Adipocyte (in vitro differentiated cells): ENCODE measurements at places on chromosomes 6 and 20.

DNA sequence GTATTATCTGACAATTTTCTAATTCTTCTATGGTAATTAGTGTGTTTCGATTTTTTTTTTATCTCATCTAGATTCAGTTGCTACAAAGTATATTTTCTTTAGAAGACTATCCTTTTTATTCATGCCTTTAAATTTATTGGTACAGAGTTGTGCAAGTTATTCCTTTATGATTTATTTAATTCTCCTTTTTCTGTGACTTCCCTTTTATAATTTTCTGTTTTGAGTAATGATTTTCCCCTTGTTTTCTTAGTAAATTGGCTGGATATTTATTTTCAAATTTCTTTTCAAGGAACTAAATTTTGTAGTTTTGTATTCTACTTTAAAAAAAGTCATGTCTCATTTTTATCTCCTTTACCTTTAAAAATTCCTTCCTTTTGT is 2.4 kb upstream of the IL22RA2 start:
- no peak for DNase-seq

DNA sequence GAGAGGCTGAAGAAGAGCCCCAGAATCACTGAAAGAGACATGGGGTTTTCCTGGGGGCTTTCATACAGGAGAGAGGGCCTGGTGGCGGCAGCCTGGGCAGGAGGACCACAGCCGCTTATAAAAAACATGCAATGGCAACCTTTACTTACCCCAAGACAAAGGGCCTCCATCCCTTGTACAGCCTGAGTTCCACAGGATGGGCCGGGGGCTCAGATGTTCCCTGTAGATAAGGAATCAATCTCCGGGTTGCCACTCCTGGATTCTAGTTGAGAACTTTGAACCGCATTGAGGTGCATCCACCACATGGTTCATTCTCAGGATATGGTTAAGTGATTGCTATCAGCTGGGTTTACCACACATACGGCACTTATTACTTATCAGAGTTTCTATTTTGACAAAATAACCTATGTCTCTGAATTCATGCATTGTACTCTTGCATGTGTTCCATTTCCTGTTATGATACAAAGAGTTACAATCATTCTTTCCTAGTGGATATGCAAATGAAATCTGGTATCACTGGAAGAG is 677.6 kb downstream of the KIF16B start:
- no peak for DNase-seq

DNA sequence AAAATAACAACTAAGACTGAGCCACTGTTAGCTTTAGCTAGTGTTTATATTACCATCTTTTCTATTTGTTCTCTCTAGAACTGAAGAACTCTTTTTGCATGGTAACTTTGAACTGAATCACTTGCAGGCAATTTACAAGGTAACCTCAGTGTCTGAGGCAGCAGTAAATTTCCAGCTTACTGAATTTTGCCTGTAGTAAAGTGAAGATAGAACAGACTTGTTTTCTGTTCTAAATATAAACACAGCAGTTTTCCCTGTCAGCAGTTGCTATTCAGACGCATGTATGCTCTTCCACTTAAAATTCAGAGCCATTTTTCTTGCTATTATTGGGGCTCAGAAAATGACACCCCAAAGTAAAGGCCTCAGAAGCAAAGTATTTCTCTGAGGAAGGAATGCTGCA is 974.0 kb upstream of the GJE1 start:
- no peak for DNase-seq

GRCh38 chr6:89950879-89951391 is 56.7 kb downstream of the GJA10 start:
- DNase-seq, result no peak

GRCh38 chr6:11609324-11610071 is 71.9 kb downstream of the TMEM170B start:
- DNase-seq, result peak; percentile 86

DNA sequence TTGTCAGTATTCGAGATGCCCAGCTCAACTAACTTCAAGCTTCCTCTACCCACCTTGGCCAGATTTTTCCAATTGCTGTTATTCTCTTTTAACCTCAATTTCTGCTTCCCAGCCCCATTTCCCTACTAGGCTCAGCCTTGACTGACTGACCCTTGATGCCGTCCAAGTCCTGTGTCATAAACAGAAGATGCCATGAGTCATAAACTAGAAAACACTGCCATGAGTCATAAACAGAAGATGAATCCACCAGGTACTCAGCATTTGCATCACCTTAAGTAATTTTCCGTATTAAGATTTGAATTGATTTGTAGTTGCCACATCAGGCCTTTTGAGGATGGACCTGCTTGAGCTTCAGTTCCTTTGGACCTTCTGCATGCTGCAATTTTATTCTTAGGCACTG is 123.8 kb downstream of the FAM83B start:
- no peak for DNase-seq

- DNase-seq, result no peak
These were observed 9.7 kb downstream of the SCAF8 start for GRCh38 chr6:154742891-154743290.

- no peak for DNase-seq
These were observed 2.1 kb downstream of the FKBP1C start for GRCh38 chr6:63213325-63213724.

- peak; percentile 90 for DNase-seq
These were observed 133.3 kb downstream of the ELOVL4 start for GRCh38 chr6:79813854-79814709.

DNA sequence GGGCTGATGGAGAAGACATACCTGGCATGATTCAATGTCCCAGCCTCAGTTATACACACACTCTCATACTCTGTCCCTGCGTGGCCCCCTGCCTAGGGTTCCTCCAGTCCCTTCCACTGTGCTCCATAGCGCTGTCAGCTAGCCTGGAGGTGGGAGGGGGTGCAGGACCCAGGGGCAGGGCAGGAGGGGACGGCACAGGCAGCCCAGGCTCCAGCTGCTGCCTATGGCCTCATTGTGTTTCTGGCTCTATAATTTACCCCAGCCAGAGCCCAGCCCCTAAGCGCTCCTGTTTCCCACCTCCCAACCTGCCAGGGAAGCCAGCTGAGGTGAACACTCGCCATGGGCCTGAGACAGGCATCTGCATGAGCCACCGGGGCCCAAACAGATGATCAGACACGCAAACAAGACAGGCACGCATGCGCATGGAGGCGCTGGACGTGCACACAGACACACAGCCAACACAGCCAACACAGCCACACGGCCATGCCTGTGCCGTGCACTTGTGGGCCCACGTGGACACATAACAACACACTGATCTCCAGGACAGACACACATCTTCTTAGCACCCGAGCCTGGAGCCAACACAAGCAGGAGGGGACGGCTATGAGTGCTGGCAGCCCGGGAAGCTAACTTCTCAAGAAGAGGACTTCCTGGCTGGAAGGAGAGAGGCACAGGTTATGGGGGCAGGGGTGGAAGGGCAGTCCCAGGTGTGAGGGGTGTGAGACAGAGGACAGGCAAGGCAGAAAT is 124.9 kb downstream of the GRM4 start:
- no peak for DNase-seq

- DNase-seq, result no peak
These were observed 74.6 kb downstream of the ISM1 start for GRCh38 chr20:13295637-13296036.

- DNase-seq, result no peak
These were observed 17.5 kb downstream of the KIAA1755 start for GRCh38 chr20:38242848-38243708.

DNA sequence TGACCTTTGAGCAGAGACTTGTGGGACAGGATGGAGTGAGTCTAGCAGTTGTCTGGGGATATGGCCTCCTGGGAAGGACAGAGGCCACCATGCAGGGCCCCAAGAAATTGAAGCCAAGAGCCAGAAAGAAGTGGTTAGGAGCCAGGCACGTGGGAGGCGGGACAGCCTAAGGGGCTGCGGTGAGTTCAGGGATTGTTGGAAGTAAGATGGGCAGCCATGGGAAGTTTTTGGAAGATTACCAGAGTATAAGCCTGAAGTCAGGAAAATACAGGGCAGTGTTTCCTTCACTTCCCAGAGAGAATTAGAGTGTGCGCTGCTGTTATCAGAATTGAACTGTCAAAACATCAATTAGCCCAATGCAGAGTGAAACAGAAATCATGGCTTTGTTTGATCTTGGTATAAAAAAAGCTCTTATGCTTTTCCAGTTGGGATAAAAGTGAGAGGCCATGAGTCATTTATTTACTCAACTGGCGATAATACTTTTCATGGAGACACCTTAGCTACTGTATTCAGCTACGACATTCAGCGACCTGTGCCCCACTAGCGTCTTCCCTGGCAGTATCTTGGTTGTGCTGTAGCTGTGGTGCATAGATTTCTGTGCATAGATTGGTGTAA is 66.9 kb downstream of the PHACTR2 start:
- DNase-seq, result no peak

DNA sequence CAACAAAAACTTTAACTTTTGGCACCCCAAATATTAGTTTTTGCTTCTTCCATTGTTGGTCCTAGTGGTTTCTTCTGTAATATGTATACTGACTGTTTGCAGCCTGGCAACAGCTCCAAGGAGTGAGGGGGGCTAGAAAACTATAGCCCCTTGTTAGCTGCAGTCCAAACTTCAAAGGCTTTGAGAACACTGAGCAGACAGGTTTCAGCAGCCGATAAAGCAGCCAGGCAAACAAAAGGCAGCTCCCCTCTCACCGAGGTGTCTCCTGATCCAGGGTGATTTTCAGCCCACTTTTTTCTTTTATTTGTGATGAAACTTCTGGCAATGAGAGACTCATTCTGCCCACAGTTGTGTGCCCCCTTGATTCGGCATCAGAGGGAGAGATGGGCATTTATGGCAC is 80.7 kb downstream of the OLIG3 start:
- DNase-seq, result no peak

DNA sequence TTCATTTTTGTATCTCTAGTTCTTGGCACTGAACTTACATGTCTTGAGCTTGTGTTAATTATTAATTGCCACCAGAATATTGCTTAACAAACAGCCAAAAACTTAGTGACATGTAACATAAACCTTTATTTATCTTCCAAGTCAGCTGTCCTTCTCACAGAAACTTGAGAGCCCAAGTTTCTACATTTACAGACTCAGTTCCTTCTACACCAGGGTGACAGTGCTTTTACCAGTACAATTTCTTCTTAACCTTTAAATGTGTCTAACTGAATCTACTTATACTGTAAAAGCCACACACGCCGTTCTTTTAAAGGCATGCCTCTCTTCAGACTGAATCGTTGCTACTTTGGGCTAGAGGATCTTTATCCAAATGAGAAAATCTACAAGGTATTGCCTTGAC is 539.2 kb downstream of the GRIK2 start:
- DNase-seq, result no peak

DNA sequence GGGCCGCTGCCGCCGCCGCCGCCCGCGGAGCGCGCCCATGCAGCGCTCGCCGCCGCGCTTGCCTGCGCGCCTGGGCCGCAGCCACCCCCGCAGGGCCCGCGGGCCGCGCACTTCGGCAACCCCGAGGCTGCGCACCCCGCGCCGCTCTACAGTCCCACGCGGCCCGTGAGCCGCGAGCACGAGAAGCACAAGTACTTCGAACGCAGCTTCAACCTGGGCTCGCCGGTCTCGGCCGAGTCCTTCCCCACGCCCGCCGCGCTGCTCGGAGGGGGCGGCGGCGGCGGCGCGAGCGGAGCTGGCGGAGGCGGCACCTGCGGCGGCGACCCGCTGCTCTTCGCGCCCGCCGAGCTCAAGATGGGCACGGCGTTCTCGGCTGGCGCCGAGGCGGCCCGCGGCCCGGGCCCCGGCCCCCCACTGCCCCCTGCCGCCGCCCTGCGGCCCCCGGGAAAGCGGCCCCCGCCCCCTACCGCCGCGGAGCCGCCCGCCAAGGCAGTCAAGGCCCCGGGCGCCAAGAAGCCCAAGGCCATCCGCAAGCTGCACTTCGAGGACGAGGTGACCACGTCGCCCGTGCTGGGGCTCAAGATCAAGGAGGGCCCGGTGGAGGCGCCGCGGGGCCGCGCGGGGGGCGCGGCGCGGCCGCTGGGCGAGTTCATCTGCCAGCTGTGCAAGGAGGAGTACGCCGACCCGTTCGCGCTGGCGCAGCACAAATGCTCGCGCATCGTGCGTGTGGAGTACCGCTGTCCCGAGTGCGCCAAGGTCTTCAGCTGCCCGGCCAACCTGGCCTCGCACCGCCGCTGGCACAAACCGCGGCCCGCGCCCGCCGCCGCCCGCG is 730 bp downstream of the INSM1 start:
- peak; percentile 29 for DNase-seq

GRCh38 chr6:124867121-124867520 is 95.1 kb upstream of the RNF217 start:
- DNase-seq, result no peak

GRCh38 chr6:50699051-50699775 is 14.1 kb upstream of the TFAP2D start:
- no peak for DNase-seq

DNA sequence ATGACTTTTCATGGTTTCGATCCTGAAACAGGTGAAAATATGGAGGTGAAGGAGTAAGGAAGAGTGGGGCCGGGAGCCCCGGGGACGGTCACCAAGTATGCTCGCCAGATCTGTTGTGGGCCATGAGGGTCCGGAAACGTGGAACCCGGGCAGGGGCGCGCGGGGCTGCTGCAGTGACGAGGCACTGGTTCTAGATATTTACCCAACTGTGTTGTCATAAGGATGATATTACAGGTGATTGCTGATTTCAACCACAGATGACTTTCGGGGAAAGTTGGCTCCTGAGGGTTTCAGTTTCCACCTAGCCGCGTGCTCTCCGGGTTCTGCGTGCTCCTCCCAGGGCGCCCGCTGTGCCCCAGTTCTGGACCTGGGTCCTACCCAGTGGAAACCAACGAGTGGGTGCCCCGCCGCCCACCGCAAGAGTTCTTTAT is 12.2 kb downstream of the RAET1G start:
- DNase-seq, result no peak

- peak; percentile 85 for DNase-seq
These were observed 34.4 kb upstream of the ARHGAP18 start for GRCh38 chr6:129744201-129744879.

- DNase-seq, result no peak
These were observed 123.3 kb downstream of the TBX18 start for GRCh38 chr6:84641076-84641475.

DNA sequence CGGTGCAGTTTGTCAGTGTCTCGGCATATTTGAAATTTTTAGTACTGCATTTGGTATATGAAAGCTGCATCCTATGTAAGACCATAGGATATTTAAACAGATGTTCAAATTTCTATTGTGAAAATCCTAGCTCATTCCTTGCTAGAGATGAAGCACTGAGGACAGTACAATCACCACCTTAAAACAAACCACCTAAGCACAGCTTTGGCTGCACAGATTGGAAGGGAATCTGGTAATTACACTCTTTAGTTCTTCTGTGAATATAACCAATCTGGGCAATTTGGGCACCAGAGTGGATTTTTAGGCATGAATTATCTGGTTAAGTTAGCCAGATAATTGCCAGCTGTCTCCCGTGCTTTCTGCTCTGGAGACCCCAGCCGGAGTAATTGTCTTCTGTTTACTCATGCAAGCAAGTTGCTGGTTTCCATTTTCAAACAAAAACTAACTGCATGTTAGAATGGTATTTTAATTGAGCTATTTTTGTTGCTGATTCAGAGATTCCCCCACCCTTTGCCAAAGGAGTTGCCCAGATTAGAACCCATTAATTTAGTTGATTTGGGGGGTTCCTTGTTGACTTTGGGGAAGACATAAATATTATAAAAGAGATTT is 36.9 kb downstream of the E2F3 start:
- DNase-seq, result peak; percentile 43
